Hair follicular keratinocyte (primary cell): ENCODE measurements at places on chromosomes 13 and 19. TPM values are rescaled to one million over a fixed set of nuclear protein-coding genes. Genes with fewer than 3 reads are reported as not detected.

B3GNT8 gene
- 6.3 and 9.4 TPM in 2 replicates for total RNA-seq

IGFL1 gene
- total RNA-seq = 0.23 and 0.34 TPM in 2 replicates

F10 gene
- total RNA-seq = 0.31 and 0.57 TPM in 2 replicates

RGL3 gene
- not detected in 2 replicates for total RNA-seq

TNFSF9 gene
- 31.5 and 32.5 TPM in 2 replicates for total RNA-seq

TLE2 gene
- 0.11 and 1.5 TPM in 2 replicates for total RNA-seq

SIAH3 gene
- 0.04 and 0.08 TPM in 2 replicates for total RNA-seq

KLK13 gene
- total RNA-seq = 0.94 TPM in 1 of 2 replicates, not detected in the other

ERICH4 gene
- total RNA-seq = not detected in 2 replicates

STOML3 gene
- total RNA-seq = not detected in 2 replicates

MIA gene
- 2.1 and 5.5 TPM in 2 replicates for total RNA-seq

RNF17 gene
- total RNA-seq = not detected in 2 replicates

ZNF441 gene
- 1.3 and 1.9 TPM in 2 replicates for total RNA-seq

SLC5A5 gene
- not detected in 2 replicates for total RNA-seq

CLDN10 gene
- 0.16 TPM in 1 of 2 replicates, not detected in the other for total RNA-seq

TNFRSF19 gene
- total RNA-seq = 0.39 and 0.80 TPM in 2 replicates

SRRM5 gene
- not detected in 2 replicates for total RNA-seq

TSSK6 gene
- total RNA-seq = 0.34 and 1.3 TPM in 2 replicates

IRS2 gene
- total RNA-seq = 6.0 and 12.5 TPM in 2 replicates

ZNF296 gene
- 0.55 and 2.0 TPM in 2 replicates for total RNA-seq
